Mucosa of gallbladder (tissue), 1 donor: ENCODE measurements at places on chromosomes 3 and 15.
A peak's percentile ranks its signal among the peaks of the same experiment; 100 is the strongest.

GRCh38 chr15:52256366-52256765 lies 39.2 kb downstream of the MYO5C start:
- peak; percentile 81 for DNase-seq

- DNase-seq = no peak
These were observed 70.1 kb downstream of the HCN4 start for GRCh38 chr15:73298522-73299245.

- DNase-seq = no peak
These were observed 42.0 kb downstream of the CRYBG3 start for GRCh38 chr3:97863775-97864174.

- DNase-seq = no peak
These were observed 273.9 kb downstream of the ADAMTSL3 start for GRCh38 chr15:83927704-83928391.

DNA sequence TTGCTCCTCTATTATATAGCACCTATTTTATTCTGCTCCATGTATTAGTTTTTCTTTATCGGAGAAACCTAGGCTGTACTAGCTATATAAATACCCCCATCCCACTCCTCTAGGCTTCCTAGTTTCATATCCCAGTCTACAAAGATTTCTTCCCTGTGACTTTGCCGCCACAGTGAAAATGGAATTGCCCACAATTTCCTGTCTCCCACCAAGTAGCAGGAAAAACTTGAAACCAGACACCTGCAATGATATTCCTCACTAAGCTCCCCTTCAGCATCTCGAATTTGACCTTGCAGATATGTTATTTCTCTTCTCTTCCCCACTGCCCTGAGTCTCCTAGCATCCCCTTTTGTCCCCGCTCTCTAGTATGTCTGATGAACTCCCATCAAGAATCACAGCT lies 685.8 kb upstream of the CCDC54 start:
- DNase-seq = no peak
